SHP77 treated with DMSO at 0.1 percent for 48 hours (cell line): ENCODE measurements at places on chromosomes 3 and 15.

DNA sequence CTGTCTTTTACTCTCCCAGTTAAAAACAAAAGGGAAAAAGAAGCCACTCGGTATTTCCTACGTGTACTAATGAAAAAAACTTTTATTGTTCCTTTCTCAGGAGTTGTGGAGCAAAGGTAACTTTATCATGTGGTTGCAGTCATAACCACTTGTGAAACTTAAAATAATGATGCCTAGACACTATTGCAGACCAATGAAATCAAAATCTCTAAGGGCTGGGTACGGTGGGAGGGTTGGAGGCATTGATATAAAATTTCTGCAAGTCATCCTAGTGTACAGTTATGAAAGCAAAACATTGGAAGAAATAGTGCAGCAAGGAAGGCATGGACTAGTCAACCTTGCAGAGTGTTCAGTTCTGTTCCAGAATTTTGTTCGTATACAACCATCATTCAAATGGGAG, 808.8 kb downstream of the TUSC7 start:
- DNase-seq: no peak

GRCh38 chr3:61223451-61223850, 27.8 kb downstream of the FHIT start:
- DNase-seq: no peak

- DNase-seq: no peak
Measured at GRCh38 chr15:85618228-85618505, 176.6 kb downstream of the KLHL25 start.

- DNase-seq: no peak
Measured at GRCh38 chr3:172442606-172443005, 5.7 kb downstream of the GHSR start.

DNA sequence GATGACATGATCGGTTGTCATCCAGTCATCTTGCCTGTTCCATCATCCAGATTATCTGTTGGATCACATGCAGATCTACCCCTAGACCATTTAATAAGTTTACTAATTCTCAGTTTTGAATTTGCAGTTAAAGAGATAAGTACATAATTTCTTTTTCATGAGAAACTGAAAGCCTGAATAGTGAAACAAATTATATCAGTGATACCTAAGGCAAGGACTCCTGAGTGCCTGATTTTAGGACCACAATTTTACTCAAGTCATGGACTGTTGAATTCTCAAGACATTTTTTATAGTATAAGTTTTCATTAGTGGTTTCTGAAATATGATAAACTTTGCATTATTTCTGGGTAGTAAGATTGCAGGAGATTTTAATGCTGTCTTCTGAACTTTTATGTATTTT, 13.2 kb downstream of the SIDT1 start:
- DNase-seq: no peak

GRCh38 chr3:13013994-13014754, 59.1 kb downstream of the IQSEC1 start:
- DNase-seq: no peak

- DNase-seq: no peak
Measured at GRCh38 chr3:152281133-152281713, 12.5 kb downstream of the MBNL1 start.
